ENCODE measurements at places on chromosomes 3 and 15.

- no peak for DNase-seq
Measured at GRCh38 chr3:133996996-133997395, 32.7 kb downstream of the SLCO2A1 start.

- DNase-seq: no peak
Measured at GRCh38 chr3:135944831-135945230, 20.7 kb upstream of the PPP2R3A start.

DNA sequence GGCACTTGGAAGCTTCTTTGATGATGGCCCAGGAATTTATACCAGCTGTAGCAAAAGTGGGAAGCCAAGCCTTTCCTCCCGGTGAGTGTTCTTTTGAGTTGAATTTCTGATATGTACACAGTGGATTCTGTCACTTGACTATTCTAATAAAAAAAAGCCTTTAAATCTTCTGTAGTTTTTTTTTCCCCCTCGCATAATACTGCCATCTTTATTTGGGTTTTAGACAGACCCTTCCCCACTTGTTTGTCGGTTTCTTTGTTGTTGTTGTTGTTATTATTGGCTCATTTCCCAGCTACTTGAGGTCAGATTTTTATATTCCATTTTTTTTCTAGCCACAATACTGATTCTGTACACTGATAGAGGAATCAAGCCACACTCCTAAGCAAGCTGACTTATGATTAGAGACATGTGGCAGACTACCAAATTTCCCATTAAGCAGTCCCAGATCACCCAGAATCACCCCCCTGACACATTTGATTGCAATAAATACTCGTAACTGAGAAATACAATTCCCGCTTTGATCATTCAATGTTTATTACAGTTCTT lies 122.4 kb upstream of the IL12A start:
- DNase-seq: no peak

DNA sequence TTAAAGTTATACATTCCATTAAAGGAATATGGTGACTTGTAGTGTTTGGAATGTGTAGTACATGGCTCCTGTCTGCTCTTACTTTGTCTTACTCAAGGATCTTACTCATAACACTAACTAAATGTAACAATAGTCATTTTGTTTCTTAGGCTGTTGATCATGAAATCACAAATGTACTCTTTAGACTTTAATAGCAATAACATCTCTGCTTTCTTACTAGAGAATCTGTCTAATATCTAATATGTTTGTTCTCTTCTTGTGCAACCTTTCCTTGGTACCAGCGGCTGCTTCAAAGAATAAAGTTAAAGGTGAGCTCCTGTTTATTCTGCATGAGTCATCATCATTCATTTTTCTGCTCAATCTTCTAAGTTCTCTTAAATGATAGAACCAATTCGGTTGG lies 767.5 kb downstream of the CADM2 start:
- no peak for DNase-seq

DNA sequence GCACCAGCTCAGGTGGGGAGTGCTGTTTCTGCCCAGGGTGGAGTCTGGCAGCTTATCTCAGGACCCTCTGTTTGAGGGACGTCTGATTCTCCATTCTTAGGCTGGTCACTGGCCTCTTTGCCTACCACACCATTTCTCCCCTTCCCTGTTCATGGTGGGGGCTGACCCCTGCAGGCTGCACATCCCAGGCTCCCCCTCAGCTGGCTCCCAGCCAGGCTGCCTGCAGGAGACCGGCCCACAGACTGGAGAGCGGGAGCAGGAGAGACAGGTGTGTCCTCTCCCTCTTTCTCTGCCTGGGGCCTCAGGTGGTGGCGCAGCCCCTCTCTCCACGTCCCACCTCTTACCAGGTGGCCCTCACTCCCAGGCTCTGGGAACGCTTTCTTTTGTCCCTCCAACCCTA lies 60.8 kb downstream of the RAB11A start:
- no peak for DNase-seq

- no peak for DNase-seq
Measured at GRCh38 chr3:10253731-10254130, 5.5 kb downstream of the TATDN2 start.

- no peak for DNase-seq
Measured at GRCh38 chr15:29039466-29040369, 153.9 kb downstream of the APBA2 start.

Data from WERI-Rb-1 (cell line).